ENCODE measurements at places on chromosomes 3 and 15.

DNA sequence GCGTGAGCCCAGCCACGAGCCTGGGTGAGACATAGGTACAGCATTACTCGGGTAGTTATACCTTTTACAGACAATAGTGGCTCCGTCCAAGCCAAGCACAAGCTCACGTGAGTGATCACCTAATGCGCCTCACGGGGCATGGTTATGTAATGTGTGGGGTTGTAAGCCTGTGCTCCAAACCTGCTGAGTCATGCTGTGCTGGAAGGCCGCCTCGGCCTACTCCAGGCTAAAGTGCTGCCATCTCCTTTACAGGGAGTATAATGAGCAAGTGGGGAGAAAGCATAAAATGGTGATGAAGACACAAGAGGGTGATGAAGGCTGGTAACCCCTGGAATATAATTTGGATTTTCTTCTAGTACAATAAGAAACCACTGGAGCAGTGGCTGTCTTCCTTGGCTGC is 175.8 kb upstream of the STT3B start:
- no peak for DNase-seq

- DNase-seq = no peak
Measured at GRCh38 chr3:58274027-58274614, 31.9 kb upstream of the RPP14 start.

- DNase-seq = no peak
Measured at GRCh38 chr3:166900866-166901577, 479.1 kb downstream of the ZBBX start.

GRCh38 chr3:72960812-72961518 is 35.6 kb upstream of the PPP4R2 start:
- DNase-seq = peak; percentile 48

DNA sequence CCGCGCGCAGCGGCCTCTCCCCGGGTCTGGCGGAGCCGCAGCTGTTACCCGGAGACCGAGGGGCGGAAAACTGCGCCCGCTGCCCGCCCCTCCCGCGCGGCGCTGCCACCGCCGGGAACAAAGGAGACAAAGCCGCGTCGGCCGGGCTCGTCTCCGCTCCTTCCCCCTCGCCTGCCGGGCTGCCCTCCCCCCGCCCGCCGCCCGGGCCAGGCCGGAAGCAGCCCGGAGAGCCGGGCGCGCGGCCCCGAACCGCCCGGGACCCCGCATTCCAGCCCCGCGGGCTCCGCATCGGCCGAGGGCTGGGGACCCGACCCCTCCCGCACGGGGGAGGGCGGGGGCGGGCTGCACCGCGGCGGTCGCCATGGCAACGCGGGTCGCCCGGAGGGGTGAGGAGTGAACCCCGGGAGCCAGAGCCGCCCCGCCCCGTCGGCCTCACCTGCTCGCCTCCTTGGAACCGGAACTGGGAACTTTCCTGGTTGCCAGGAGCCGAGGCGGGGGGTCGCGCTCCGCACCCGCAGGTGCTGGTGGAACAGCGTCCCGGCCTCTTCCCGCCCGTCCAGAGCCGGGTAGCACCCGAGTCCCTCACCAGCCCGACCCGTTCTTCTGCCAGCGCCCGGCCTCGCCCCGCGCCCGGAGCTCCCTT is 448 bp downstream of the PLXNB1 start:
- DNase-seq = no peak

- DNase-seq = peak; percentile 12
Measured at GRCh38 chr3:163587342-163587741, 1491.0 kb downstream of the SI start.

GRCh38 chr3:129558081-129558771 is 15.3 kb downstream of the H1-8 start:
- DNase-seq = peak; percentile 41

DNA sequence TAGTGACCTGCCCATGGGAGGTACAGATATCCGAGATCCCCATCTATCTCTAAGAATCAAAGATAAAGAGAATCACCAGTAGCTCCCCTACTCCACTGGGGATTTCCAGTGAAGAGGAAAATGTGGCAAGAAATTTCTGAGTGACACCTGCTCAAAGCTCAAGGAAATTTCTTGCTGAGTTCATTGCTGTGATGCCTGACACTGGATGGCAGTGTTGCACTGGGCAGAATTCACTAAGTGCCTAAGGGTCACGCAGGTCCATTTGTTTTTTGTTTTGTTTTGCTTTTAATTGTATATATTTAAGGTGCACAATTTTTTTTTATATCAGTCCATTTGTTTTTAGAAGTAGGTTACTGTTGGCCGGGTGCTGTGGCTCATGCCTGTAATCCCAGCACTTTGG is 109.5 kb upstream of the KCNAB1 start:
- peak; percentile 11 for DNase-seq

- no peak for DNase-seq
Measured at GRCh38 chr3:154976072-154976983, 103.8 kb upstream of the MME start.

DNA sequence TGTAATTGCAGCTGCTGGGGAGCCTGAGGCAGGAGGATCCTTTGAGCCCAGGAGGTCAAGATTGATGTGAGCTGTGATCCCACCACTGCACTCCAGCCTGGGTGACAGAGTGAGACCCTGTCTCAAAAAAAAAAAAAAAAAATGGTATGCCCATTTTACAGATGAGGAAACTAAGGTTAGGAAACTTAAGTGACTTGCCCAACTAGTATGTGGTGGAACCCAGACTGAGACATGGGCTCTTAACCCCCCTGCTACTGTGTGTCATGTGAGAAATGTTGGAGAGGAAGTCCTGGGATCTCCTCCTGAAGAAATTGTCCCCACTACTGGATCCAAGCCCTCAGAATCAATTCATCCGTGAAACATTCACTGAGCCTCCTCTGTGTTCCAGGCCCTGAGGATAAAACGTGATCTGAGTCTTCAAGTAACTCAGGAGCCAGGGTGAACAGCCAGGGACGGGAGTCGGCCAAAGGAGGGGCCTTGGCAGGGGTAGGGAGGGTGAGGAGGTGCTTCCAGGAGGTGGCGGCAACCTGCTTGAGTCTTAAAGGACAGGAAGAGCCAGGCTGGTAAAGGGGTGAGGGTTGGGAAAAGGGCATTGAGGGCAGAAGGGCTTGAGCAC is 19.6 kb upstream of the RNU6-1 start:
- DNase-seq = no peak

DNA sequence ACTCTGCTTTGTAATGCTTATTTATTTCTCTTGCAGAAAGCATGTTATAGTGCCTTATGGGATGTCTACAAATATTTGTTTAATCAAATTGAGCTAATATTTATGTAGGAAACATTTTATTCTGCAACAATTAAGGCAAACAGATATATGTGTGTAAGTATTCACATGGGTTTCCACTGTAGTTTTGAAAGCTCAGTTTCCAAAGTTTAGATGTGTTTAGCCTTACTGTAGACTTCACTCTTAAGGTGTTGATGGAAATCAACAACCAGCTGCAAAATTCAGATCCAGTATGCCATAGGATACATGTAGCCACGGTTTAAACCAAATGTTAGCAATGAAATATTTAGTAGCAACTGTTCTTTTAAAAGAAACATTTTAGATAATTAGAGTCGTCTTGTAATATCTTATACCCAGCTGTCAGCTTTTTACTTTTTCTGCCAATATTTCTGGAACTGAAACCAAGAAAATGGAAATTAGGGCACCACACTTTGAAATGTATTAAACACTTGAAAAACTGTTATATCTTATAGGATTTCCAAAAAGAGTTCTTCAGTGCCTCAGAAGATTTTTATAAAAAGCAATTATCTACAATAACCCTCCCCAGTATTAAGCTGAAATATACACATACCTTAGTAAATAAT is 18.5 kb downstream of the PIK3CA start:
- peak; percentile 48 for DNase-seq

DNA sequence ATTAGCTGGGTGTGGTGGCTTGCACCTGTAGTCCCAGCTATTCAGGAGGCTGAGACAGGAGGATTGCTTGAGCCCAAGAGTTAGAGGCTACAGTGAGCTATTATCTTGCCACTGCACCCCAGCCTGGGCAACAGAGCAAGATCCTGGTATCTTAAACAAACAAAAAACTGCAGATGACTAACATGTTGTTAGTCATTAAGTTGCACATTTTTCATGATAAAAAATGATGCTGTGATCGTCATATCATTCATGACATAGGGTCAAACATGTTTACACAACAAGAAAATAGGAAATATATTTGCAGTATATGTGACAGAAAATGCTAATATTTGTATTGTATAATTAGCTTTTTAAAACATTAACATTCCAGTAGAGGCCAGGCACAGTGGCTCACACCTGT is 20.2 kb upstream of the DAPK2 start:
- no peak for DNase-seq

DNA sequence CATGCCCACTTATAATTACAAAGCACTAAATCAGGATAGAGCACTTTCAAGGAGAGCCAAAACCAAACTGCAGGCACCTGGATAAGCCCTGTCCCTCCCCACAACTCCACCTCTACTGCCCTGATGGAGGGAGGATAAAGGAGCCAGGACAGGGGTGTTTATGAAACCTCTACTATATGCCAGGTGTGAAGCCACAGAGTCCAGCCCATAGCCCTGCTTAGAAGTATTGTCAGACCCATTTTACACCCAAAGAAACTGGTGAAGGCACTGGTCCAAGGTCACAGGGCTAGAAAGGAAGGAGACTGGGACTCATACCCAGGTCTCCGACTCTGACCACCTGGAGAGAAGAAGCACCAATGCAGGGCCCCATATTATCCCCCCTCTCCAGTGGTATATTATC is 48.7 kb downstream of the SH3BP5 start:
- DNase-seq = no peak

DNA sequence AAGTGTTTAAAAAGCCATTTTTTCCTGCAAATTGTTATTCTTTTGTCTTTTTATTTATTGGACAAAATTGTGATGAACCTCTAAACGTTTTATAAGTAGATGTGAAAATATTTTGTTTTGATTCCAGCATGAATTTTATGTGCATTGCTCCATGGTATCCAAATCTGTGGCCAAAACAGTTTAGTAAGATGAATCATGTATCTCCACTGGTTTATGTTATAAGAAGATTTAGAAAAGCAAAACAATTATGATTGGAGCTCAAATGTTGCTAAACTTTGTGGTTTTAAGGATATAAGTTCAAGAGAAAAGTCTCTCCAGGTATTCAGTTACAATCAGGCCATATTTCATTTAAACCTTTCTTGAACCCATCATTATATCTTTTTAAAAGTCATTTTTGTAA is 80.9 kb downstream of the NECTIN3 start:
- peak; percentile 29 for DNase-seq

DNA sequence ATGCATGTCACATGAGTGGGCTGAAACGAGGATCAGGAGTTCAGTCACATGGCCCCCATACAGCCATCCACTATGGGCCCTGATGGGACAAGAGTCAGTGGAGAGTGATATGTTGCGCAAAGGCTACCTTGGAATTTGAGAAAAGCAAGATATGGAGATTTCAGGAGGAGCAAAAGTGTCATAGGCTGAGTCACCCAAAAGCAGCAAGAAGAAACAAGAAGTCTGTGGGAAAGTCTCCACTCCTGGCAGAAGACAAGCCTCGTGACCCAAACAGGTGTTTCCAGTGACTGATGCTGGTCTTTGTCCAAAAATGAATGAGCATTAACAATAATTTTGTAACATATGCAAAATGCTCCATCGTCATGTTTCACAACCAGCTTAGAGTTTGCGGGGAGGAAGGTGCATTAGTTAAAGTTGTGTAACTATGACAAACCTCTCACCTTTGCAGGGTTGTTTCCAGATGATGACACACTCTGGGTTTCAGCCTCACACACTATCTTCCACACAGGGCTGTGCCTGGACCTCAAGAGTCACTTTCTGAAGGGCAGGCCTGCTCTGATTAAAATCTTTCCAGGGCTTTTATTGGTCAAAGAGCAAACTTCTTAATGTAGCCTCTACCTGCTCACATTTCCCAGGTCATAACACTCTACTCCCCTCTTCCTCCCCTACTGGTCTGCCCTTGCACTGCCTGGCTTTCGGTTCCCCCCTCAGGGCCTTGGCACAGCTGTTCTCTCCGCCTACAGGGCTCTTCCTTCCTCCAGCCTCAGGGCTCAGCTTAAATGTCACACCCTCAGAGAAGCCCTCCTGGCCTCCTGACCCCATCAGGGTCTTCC is 3.9 kb upstream of the DNASE1L3 start:
- peak; percentile 70 for DNase-seq

DNA sequence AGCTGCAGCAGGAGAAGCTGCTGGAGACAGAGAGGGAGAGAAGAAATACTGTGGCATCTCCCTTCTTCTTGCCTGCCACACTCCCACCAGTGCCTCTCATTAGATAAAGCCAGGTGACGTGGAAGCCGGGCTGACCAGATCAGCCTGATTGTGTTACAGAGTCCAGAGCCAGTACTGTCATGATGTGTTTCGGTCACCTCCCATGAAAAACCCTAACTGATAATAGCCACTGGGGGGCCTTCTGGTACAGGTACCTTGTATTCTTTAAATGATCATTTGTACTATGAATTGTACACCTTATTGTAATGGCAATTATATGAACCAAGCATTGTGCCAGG is 125.8 kb upstream of the TMEM108 start:
- DNase-seq = no peak

- no peak for DNase-seq
Measured at GRCh38 chr3:107239703-107240102, 137.5 kb upstream of the CCDC54 start.

All from LHCN-M2 (cell line).